Stimulated activated CD4-positive, alpha-beta T cell treated with anti-CD3 and anti-CD28 coated beads, TNF-alpha, amount 100 ng/mL, for 24 hours (primary cell): ENCODE measurements at places on chromosomes 7 and 10.

DNA sequence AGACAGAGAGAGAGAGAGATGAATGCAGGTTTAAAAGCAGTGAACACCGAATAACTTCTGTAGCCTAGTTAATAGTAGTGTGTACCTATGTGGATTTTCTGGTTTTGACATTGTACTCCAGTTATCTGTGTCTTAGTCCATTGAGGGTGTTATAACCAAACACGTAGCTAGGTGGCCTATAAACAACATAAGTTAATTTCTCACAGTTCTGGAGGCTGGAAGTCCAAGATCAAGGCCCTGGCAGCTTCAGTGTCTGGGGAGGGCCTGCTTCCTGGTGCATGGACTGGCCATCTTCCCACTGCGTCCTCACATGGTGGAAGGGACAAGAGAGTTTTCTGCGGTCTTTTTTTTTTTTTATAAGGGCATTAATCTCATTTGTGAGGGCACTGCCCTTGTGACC lies 23.5 kb downstream of the AOC1 start:
- no peak for DNase-seq

DNA sequence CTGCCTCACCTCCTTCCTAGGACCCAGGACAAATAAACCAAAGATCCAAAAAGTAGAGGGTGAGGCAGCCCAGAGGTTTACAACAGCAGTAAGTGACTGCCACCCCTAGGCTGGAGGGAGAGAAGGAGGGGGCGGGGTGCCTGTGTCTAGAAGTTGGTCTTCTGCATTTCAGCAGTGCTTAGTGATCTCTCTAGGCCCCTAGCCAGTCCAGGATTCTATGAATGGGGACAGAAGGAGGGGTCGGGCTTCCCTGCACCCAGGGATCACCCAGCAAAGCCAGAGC lies 62.8 kb upstream of the KDM7A start:
- DNase-seq = no peak

DNA sequence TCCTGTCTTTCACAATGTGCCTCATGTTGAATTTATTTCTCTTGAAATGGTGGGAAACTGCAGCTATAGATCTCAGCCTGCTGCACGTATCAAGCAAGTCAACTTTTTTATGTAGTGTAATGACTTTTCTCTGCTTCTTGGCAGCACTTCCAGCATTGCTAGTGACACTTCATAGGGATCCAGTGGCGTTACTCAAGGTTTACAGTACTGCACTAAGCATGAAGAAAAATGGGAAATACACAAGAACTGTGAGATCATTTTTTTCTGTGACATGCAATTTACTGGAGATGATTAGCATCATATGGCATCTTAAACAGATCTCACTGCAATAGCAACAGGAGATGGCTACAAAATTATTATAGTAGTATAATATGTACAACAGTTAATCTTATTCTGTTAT lies 90.9 kb downstream of the POLR1F start:
- no peak for DNase-seq

DNA sequence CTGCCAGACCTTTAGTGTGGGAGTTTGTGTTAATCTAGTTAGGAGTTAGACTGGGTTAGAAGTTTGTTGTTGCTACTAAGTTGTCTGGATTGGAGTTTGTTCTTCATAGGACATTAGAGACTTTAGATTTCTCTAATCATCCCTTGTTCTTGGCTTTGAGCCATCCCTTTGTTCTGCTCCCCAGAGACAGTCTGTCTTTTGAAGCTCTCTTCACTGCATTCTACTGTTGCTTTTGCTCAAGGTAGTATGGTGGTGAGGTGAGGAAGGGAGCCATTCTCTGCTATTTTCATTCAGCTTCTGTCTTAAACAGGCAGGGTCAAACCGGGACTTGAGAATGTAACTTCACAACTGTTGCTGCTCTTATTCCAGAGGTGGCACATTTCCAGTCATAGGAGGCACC lies 10.4 kb upstream of the TARP start:
- DNase-seq = no peak

DNA sequence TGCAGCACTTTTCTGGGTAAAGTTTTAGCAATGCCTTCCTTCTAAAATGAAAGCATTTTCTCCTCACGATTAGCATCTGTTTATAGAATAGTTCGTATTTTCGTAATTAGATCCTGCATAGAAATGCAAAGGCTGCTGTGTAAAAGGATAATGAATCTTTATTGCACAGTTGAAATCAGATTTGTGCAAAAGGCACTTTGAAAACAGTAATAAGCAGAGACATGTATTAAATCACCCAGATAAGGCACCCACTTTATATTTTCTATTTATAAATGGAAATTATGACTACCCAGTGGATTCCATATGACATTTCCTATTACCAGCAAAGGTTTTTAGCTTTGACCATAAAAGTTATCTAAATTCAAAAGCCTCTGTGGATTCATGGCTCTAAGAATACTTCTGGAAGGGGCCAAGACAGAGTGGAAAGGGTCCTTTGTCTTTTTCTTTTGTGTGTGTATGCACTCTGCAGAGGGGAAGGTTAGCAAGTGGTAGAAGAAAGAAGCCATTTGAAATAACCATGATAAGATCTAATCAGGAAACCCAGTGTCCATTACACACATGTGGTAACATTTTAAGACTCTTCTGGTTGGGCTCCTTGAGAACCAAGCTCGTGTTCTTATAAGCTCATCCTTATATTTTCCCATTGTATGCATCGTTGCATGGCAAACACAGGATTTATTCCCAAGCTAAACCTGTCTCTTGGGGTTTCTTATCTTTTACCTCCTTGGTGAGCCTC lies 612.1 kb downstream of the AUTS2 start:
- DNase-seq = no peak

DNA sequence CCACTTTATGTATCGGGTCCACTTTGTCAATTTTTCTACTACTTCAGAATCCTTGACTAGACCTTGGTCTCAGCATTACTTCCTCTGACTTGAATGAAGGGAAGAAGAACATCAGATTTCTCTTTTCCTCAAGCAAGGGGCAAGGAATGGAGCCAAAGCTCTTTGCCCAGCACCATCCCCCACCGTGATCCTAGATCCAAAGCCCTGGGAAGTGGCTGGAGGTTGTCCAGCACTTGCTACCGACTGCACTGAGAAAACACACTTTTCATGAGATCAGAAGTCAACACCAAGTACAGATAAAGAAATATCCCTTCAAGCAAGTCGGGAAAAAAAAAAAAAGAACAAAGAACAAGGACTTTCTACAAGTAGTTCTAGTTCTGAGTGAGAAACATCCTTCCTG lies 102.1 kb upstream of the DDC start:
- no peak for DNase-seq

DNA sequence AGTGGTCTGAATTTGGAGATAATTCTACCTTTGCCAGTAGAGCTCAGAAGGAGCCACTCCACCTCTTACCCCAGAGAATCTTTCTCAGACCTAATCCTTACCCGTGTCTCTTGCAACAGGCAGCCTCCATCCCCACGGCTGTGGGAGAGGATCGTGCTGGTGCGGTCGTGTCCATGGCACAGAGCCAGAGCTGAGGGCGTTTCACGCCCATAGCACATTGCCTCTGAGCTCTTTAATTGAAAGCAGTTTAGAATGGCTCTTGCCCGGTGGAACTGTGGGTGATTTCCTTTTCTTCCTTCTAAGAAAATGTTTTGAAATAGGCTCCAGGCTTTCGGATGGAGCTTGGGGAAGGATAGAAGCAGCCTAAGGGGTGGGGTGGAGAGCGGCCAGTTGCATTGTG lies 41.5 kb downstream of the PRF1 start:
- no peak for DNase-seq

GRCh38 chr7:4725850-4726450 lies 43.9 kb downstream of the FOXK1 start:
- DNase-seq = no peak

GRCh38 chr10:79488336-79488735 lies 24.0 kb upstream of the EIF5AL1 start:
- DNase-seq = no peak

DNA sequence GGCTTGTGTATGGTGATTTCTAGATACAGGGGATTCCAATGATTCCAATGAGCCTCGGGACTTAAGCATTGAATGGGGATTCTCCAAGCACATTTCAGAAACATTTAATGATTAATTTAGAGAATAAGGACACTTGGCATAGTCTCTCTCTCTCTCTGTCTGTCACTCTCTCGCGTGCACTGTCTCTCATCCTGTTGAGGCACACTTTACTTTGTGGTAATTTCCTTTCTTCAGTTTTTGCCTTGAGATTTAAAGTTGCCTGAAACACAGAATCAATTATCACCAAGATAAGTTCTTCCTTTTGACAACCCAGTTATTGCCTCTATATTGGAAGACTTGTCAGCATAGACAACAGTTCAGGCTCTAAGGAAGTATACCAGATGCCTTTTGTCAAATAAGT lies 131.6 kb downstream of the ARID5B start:
- DNase-seq = no peak

- DNase-seq = no peak
Observed at GRCh38 chr10:209357-209756, 74.1 kb downstream of the ZMYND11 start.

DNA sequence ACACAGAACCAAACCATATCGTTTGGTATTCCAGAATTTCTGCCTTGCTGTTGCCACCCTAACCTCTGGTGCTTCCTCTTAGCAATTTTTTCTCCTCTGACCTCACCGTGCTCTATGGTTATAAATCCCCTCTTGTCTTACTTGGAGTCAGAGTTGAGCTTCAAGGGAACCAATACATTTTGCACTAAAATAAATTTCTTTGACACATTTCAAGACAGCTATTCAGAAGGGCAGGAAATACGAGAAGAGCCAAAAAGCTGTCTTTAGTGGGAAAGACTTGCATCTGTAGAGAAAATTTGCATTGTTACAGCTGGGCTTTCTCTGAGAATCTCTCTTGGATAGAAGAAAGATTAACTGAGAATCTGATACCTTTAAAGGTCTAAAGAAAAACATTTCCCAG lies 14.5 kb upstream of the AKR1C2 start:
- DNase-seq = no peak

DNA sequence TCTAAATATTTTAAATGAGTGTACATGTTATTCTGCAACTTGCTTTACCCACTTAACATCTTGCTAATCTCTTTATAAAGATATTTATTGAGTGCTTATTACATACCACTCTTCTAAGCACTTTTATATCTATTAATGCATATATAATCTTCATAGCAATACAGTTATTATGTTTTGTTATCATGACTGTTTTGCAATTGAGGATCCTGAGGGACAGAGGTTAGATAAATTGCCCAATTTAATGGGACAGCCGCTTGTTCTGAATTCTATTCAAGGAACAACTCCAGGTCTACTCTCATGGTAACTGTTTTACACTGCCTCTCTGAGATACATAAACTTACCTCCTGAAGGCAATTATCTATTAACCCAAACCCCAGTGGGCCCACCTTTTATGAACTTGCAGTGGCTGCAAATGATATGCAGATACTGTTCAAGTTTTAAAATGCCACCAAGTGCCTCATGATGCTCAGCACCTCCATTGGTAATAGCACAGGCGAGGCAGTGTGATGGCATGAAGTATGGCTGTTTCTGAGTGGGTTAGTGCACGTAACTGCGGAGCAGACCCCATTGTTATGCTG lies 60.5 kb downstream of the PON1 start:
- no peak for DNase-seq

GRCh38 chr10:35172574-35172973 lies 45.9 kb downstream of the CREM start:
- no peak for DNase-seq

GRCh38 chr10:14548474-14548873 lies 217.8 kb upstream of the FRMD4A start:
- no peak for DNase-seq

DNA sequence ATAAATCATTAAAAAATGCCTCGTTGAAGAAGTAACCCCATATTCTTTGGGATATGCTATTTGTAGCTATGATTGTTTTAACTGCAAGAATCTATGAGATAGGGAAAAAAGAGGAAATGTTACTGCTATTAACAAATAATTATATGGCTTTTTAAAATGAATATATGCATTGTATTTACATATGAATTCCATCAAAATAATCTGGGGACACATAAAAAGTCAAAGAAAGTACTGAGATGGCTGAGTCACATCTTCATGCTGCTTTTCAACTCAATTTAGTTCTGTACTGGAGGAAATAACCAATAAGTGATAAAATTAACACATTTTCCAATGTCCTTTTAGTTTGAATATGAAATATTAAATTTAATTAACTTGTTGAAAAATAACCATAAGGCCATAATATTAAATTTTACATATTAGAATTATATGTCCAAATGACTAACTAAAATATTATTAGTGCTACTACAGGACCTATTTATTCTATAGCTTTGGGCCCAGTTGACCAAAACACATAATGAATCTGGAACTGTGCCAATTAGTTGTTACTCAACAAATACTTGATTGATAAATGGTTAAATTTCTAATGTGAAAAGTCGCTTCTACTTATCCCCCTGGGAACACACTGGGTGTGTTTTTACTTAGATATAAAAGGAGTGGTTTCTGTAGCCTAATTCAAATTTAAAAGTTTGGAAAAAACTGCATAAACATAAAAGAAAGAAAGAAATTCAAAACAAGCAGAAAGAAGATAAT lies 214.6 kb upstream of the PFKP start:
- no peak for DNase-seq

- DNase-seq = no peak
Observed at GRCh38 chr10:49609006-49609282, 1.2 kb upstream of the SLC18A3 start.

DNA sequence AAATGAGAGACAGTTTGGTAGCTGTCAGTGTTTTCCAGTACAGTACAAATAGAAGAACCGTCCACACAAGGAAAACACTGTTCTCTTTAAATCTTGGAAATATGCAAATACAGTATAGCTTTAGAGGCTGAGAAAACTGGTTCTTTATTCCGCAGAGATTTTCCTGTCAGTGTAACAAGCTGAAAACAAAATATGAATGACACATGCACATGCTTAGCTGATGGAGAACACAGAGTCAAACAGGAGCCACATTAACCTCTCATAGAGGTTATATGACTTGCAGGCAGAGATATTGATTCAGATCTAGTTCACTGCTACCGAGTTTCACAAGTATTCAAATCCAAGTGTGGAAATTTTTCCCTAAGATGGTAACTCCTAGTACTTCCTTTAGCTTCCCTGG lies 135.2 kb upstream of the C1QL3 start:
- no peak for DNase-seq

GRCh38 chr7:1341361-1342089 lies 108.9 kb downstream of the UNCX start:
- no peak for DNase-seq

DNA sequence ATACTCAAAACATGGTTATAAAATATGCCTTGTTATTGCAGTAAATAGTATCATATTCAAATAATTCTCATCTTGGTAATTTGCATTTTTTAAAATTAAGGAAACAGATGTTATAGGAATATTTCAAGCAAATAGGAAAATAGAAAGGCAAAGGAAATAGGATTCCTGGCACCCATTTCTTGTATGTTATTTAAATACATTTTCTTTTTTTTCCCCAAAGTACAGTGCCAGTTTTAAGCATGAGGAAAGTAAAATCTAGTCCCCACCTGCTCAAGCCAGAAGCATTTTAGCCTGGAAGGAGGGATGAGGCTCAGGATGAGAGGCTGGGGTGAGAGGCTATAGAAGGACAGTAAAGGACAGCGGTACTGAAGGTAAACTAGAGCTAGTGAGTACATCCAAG lies 38.1 kb downstream of the GNAT3 start:
- DNase-seq = no peak
